Sigmoid colon (tissue), 7 donors: ENCODE measurements at places on chromosomes 7 and 10. TPM values are rescaled to one million over a fixed set of nuclear protein-coding genes. Genes with fewer than 3 reads are reported as not detected.

- H3K27ac ChIP-seq: no peak overlapping the region
- no peaks in the 10 kb centered on the region for H3K36me3 ChIP-seq
- no peak overlapping the region for H3K4me3 ChIP-seq
- H3K4me1 ChIP-seq: no peaks in the 10 kb centered on the region
Observed at GRCh38 chr10:47367646-47368045, 16.4 kb downstream of the ZNF488 start.

- H3K27ac ChIP-seq: no peak overlapping the region
- no peak overlapping the region for H3K4me3 ChIP-seq
- no peaks in the 10 kb centered on the region for H3K4me1 ChIP-seq
Observed at GRCh38 chr10:16478801-16479200, 42.0 kb downstream of the PTER start.

TCAF1 gene
- total RNA-seq: 40.8 TPM

- peaks cover 26% of the 10 kb centered on the region for H3K4me1 ChIP-seq
- no peak overlapping the region for H3K27ac ChIP-seq
- no peaks in the 10 kb centered on the region for H3K27me3 ChIP-seq
- no peak for DNase-seq
- H3K36me3 ChIP-seq: no peaks in the 10 kb centered on the region
Observed at GRCh38 chr7:151780631-151781030, 96.3 kb downstream of the PRKAG2 start.

GRCh38 chr10:1569208-1569607, 168.1 kb downstream of the ADARB2 start:
- H3K27me3 ChIP-seq: no peaks in the 10 kb centered on the region
- H3K36me3 ChIP-seq: no peaks in the 10 kb centered on the region
- H3K27ac ChIP-seq: no peak overlapping the region
- no peaks in the 10 kb centered on the region for H3K4me1 ChIP-seq
- no peak overlapping the region for H3K4me3 ChIP-seq

FAM20C gene
- 21.0 TPM for total RNA-seq

UPK3B gene
- total RNA-seq: 0.82 TPM
